ENCODE measurements at places on chromosomes 6 and 20. TPM values are rescaled to one million over a fixed set of nuclear protein-coding genes. Genes with fewer than 3 reads are reported as not detected.

- no peaks in the 10 kb centered on the region for H3K36me3 ChIP-seq
- H3K27me3 ChIP-seq: no peaks in the 10 kb centered on the region
- no peak overlapping the region for H3K27ac ChIP-seq
Observed at GRCh38 chr20:50224531-50225255, 34.1 kb downstream of the CEBPB start.

DNA sequence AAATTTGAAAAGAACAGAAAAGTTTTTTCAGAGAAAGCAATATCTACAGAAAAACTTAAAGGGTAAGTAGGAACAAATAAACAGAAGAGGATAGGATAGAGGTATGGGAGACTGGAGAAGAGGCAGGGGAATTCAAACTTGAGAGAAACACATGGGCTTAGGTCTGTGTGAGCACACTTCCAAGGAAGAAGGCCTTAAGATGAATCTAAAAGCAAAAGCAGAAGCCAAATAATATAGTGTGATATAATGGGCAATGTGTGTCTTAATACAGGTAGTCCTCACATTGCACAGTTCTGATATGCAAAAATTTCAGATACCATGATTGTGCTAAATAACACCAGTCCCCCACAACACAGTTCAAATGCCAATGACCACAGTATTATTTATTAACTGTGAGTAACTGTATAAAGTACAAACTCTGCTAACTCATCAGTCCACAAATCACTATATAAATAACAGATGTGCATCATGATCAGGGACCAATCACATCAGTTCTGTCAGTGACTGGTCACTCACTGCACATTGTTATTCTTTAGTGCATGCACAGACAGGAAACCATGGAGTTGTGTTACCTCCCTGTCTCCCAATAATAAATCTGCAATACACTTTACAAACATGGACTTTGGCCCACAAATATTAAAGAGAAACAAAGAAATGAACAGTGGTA lies 18.6 kb downstream of the SNX14 start:
- H3K27me3 ChIP-seq: no peaks in the 10 kb centered on the region
- H3K4me3 ChIP-seq: no peak overlapping the region
- H3K36me3 ChIP-seq: peaks cover 15% of the 10 kb centered on the region
- peaks cover 21% of the 10 kb centered on the region for H3K4me1 ChIP-seq
- no peak for DNase-seq
- H3K27ac ChIP-seq: no peak overlapping the region

SYCP2L gene
- 0.11 TPM for total RNA-seq

DNA sequence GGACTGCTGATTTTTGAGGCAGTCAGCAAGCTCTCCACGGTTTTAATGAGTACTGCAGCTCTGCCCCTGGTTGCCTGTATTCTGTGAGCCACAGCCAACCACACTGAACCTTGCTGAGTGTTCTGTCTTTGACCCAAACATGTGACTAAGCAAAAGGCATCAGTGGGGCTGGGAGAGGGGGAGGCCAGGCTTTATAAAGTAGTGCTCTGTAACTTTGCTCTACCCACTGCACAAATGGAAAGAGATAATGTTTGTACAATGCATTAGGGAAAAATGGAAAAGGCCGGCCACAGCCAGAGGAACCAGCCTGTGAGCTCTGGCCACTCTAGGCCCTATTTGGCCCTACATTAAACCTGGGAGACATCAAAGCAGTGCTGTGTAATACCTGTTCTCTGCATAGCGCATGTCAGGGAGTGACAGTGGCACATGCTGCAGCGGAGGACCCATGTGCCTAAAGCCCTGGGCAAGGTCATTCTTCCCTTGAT lies 22.0 kb downstream of the KLHL31 start:
- H3K4me3 ChIP-seq: no peak overlapping the region
- H3K36me3 ChIP-seq: no peaks in the 10 kb centered on the region
- H3K4me1 ChIP-seq: peaks cover 8% of the 10 kb centered on the region

TRIM10 gene
- total RNA-seq: not detected

- H3K4me3 ChIP-seq: no peak overlapping the region
- H3K27ac ChIP-seq: no peak overlapping the region
- no peak for DNase-seq
- peaks cover 22% of the 10 kb centered on the region for H3K36me3 ChIP-seq
- H3K4me1 ChIP-seq: no peaks in the 10 kb centered on the region
Observed at GRCh38 chr6:151034825-151035781, 169.6 kb downstream of the MTHFD1L start.

Data from Karpas-422 (cell line).